HuH-7.5 (cell line): ENCODE measurements at places on chromosomes 7 and 10.

GRCh38 chr7:81776948-81777630 is 7.2 kb upstream of the HGF start:
- DNase-seq: no peak

- DNase-seq: no peak
These were observed 9.6 kb upstream of the C10orf105 start for GRCh38 chr10:71729161-71729636.

DNA sequence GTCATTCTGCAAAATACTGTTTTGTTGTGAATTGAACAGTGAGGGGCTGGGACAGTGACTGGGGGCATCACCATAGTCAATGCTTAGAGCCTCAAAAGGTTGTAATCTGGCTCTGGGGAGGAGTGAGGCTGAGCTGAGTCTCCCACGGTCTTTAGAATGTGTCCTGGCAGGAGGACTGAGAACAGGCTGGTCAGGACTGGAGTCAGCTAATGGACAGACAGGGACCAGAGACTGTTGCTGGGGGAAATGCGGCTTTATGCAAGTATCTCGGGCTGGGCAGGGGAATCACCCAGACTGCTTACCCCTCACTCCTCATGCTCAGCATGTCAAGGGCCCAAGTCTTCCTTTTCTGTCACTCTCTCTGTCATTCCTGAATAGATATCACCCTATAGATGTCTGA is 346.5 kb downstream of the TYW1 start:
- DNase-seq: no peak

GRCh38 chr7:155310425-155311114 is 12.9 kb downstream of the INSIG1 start:
- DNase-seq: no peak

- DNase-seq: no peak
These were observed 301.2 kb downstream of the FGFR2 start for GRCh38 chr10:121296881-121297585.

DNA sequence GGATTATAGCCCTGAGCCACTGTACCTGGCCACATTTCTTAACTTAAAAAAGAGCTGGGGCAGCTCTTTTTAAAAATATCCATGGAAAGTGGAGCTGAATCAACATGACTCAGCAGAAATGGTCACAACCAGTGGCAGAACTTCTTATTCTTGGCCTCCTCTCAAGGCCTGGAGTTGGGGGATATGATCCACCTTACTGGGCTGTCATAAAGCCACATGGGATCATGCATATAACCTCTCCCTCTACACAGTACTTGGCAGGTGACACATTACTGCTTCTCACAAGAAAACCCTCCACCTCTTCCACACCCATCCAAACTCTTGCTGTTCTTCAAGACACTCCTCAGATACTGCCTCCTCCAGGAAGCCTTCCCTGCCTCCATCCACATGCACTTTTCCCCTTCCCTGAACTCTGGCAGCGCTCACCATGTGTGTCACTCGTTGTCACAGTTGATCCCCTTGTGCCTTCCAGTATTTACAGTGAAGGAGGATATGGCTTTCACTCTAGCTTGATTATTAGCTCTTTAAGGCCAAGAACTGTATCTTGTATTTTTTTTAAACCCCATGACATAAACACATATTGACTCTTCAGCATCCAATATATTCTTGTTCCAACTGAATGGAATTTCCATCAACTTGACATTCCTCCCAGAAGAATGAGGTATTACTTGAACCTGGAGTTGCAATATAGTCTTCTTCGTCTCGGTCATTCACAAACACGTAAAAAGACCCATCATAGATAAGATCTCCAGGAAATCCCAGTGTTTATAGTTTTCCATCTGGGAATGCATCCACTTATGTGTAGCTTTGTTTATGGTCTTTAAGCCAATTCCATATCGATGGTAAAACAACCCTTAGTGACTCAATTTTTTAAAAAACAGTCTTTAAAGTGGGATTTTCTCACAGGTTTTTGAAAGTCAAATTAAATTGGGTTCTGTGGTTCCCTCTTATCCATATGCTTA is 85.5 kb downstream of the TBXAS1 start:
- DNase-seq: no peak

- DNase-seq: no peak
These were observed 155.0 kb downstream of the OAT start for GRCh38 chr10:124263726-124264125.

GRCh38 chr7:150974468-150975391 is 3.4 kb downstream of the KCNH2 start:
- peak; percentile 69 for DNase-seq
